ENCODE measurements at places on chromosomes 1 and 21.
A peak's percentile ranks its signal among the peaks of the same experiment; 100 is the strongest.

- peak; percentile 94 for DNase-seq
Observed at GRCh38 chr1:67749844-67750690, 65.1 kb downstream of the GADD45A start.

- peak; percentile 59 for DNase-seq
Observed at GRCh38 chr1:117070124-117070523, 10.0 kb downstream of the TTF2 start.

GRCh38 chr21:23718446-23719285 is 1888.6 kb downstream of the MRPL39 start:
- DNase-seq: no peak

DNA sequence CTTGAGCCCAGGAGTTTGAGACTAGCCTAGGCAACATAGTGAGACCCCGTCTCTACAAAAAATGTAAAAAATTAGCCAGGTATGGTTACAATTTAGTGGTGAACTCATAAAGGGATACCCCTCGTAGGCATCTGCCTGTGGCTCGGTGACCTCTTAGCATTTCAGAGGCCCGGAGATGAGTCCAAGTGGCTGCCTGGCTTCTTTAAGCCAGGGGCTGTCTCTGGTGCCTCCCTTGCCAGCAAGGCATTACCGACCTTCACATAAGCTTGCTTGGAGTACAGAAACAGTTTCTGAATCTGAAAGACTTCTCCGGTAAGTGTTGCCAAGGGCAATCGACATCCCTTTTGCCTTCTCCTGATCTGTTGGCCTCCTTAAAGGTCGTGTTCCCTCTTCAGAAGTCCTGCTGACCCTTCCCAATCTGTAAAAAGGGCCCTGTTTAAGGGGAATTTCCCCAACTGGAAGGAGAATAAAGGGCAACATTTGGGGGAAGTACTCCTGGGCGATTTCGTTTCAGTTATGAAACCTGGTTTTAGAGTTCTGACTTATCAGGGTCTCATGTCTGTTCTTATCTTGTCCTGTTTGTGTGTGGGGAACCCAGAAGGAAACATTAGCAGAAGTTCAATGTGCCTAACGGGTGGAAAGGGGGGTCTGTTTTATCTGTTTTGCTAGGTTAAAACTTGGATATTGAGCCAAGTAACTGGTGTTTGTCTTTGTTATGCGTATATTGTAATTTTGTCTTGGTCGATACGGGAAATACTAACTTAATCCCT is 32.9 kb downstream of the KIFAP3 start:
- no peak for DNase-seq

- no peak for DNase-seq
Observed at GRCh38 chr1:218516526-218516925, 171.4 kb downstream of the TGFB2 start.

- no peak for DNase-seq
Observed at GRCh38 chr1:15833069-15833679, 14.3 kb upstream of the SPEN start.

GRCh38 chr1:87074001-87074795 is 159.8 kb downstream of the HS2ST1 start:
- no peak for DNase-seq

DNA sequence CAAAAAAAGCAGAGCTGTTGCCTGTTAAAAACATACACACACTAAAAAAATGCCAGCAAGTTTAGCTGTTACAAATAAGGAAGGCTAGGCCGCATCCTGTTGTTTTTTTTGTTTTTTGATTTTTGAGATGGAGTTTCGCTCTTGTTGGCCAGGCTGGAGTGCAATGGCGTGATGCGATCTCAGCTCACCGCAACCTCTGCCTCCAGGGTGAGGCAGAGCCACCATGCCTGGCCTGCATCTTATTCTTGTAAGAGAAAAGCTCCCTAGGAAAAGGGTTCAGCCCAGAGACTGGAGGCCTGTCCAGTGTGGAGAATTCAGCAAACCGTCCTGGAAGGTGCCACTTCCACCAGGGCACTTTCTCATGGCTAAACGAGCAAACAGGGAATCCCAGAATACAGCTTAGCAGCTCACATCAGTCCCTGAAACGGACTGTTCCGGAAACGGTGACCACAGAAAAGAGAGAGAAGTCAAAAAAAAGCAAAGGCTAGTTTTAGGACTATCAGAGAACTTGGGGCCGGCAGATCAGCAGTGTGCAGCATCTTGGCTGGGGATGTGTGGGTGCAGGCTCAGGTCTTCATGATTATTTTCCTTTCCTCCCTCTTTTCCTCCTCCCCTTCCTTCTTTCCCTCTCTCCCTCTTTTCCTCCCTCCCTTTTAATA is 283.6 kb downstream of the AJAP1 start:
- DNase-seq: no peak

- DNase-seq: peak; percentile 89
Observed at GRCh38 chr1:116508984-116509980, 61.5 kb downstream of the CD58 start.

- peak; percentile 69 for DNase-seq
Observed at GRCh38 chr1:8712413-8713231, 104.8 kb downstream of the RERE start.

DNA sequence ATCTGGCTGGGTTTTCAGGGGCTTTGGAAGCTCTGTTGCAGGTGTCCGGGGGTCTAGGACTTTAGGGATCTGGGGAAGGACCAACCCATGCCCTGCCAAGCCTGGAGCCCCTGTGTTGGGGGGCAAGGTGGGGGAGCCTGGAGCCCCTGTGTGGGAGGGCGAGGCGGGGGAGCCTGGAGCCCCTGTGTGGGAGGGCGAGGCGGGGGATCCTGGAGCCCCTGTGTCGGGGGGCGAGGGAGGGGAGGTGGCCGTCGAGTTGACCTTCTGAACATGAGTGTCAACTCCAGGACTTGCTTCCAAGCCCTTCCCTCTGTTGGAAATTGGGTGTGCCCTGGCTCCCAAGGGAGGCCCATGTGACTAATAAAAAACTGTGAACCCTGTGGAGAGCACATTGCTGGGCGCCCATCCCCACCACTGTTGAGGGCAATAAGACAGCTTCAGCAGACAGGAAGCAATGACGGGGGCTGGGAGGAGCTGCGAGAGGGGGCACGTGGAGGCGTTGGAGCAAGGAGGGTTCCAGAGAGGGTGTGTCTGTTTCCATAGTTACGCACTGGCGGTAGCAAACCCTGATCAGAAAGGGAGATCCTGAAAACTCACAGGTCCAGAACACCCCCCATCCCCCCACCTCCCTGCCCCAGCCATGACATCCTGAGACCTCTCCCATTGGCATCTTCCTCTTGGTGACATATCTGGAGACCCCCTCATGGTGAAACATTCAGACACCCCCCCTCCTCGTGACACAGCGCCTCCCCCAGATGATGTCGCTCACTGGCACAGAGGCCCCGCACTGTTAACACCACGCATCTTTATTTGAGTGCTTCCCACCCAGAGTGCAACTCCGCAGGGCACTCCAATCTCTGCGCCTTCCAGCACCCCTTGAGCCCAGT is 8.4 kb downstream of the MYBPH start:
- no peak for DNase-seq
